Activated naive CD4-positive, alpha-beta T cell (primary cell): ENCODE measurements at places on chromosomes 12 and 14.

DNA sequence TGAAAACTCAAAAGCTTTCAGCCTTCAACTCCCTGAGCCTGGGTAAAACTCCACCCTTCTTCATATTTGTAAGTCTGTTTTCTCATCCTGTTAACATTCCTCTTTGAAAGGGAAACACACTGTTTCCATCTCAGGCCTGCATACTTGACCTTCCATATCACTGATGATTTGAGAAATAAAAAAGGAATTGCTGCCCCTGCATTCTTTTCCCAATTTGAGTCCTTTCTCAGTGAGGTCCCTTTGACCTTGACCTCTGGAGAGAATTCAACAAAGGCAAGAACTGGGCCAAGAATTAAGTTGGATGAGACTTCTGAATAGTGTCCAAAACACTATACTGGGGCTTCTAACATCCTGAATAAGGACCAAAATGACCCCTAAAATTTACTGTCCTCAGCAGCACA is 108.0 kb downstream of the AEBP2 start:
- no peak for DNase-seq

- DNase-seq, result no peak
Observed at GRCh38 chr14:97268097-97268496, 470.9 kb downstream of the VRK1 start.

DNA sequence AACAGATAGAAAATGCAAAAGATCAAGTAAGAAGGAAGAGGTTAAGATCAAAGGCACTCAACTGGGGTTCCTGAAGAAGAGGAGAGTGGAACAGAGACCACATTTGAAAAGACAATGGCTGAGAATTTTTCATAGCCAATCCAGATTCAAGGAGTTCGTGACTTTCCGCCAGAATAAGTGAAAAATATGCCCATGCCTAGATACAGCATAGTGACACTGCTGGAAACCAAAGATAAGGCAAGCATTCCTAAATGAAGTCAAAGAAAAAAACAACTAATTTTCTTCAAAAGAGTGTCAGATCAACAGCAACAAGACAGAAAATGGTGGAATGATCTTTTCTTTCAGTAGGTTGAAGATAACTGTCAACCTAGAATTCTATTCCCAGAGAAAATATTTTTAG is 47.5 kb downstream of the EGLN3 start:
- no peak for DNase-seq

DNA sequence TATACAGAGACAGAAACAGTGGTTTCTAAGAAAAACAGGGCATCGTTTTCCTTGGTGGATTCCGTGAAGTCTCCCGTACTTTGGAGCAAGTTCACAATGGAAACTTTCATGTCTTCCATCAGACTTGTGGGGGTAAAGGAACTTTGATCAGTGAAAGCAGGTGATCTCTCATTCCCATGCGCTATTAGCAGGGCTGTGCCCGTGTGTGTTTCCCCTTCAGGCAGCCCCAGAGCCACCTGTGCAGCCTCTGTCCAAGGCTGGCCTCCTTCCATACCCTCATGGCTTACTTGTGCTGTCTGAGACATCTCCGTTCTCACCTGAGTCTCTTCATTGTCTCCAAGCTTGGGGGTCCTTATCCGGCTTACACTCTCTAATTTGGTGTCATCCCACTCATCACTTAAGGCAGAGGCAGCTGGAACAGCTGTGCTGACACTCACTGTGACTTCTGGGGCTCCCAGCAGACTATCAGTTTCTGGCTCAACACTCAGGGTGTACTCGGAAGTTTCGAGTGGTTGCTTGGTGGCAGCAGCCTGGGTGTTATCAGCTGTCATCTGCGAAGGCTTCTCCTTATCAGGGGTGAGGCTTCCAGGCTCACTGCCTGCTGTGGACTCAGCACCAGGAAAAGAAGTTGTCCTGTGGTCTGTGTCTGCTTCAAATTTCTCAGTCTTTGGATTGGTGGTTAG is 13.8 kb downstream of the ARMH4 start:
- no peak for DNase-seq

DNA sequence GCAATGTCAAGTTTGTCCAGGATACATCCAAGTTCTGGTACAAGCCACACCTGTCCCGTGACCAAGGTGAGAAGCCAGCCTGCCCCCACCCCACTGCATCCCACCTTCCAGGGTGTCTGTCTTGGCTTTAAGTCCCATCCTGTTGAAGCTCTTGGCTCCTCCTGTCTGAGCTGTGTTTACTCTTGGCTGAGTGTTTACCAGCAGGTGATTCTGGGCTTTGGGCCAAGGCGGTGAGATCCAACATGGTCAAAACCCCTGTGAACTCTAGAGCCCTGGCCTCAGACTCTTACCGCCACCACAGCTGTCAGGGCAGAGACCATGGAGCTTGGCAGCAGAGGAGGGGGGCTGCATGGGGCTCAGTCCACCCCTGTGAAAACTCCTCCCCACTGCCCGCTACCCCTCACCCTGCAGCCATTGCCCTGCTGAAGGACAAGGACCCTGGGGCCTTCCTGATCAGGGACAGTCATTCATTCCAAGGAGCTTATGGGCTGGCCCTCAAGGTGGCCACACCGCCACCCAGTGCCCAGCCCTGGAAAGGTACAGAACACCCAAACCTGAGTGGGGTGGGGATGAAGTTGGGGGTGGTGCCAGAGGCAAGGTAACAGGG is 11.6 kb downstream of the TNS2 start:
- DNase-seq, result no peak

DNA sequence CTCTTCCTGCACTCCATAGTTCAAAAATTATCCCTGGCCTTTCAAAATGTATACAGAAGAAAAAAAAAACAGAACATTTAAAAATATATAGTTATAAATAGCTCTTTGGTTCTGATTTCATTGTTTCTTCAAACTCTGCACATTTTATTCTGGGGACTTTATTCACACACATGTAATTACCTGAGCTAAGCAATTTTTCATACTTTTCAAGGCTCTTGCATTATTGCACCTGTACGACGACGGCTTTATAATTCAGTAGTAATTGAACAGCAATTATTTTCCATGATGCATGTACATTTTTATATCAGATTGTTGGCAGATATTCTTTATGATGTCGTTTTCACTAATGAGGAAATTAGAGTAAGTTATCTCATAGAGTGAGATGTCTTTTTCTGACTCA is 13.5 kb upstream of the SLC15A5 start:
- no peak for DNase-seq

DNA sequence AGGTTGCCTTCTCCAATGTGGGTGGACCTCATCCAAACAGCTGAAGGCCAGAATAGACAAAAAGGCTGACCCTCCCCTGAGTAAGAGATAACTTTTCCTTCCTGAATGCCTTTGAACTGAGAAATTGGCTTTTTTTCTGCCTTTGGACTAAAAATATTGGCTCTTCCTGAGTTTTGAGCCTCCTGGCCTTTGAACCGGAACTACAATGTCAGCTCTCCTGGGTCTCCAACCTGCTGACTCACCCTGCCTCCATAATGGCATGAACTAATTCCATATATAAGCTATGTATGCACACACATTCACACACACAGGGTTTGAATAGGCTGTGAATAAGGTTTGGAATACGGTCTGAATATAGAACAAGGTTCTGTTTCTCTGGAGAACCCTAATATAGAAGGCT is 39.7 kb upstream of the TMEM260 start:
- DNase-seq, result no peak
